NCI-H1694 (cell line): ENCODE measurements at places on chromosomes 12 and 14.
A peak's percentile ranks its signal among the peaks of the same experiment; 100 is the strongest.

- DNase-seq: no peak
These were observed 65.1 kb downstream of the GALNT16 start for GRCh38 chr14:69325086-69325485.

DNA sequence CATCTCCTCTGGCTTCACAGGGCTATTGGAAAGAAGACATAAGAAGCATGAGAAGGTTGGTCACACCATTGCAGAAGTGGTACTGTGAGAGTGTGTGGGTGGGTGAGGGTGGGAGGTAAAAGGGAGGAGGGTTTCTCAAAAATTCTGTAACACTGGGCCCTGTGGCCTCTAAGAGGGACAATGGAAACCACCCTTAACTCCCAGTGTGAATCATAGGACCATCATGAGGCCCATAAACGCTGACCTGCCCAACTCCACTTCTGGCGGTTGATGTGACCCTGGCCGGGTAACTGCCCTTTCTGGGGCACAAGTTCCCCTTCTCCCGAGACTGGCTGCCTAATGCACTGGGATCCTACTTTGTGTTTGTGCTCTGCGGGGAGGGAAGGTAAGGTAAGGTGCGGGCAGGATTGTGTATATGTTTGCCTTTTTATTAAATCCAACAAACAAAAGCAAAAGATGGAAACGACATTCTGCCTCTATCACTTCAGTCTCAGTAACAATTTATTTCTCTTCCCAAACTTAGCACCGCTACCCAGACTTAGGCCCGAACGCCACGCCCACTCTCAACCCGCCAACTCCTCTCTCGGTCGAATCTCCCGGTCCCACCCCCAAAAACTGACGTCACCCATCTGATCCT is 551 bp downstream of the METTL1 start:
- DNase-seq: peak; percentile 86

- DNase-seq: no peak
These were observed 1004.2 kb upstream of the SEL1L start for GRCh38 chr14:82537831-82538230.

GRCh38 chr14:35347323-35348043 is 55.3 kb downstream of the PSMA6 start:
- no peak for DNase-seq

- DNase-seq: no peak
These were observed 115.7 kb downstream of the SAMD4A start for GRCh38 chr14:54682578-54682977.

DNA sequence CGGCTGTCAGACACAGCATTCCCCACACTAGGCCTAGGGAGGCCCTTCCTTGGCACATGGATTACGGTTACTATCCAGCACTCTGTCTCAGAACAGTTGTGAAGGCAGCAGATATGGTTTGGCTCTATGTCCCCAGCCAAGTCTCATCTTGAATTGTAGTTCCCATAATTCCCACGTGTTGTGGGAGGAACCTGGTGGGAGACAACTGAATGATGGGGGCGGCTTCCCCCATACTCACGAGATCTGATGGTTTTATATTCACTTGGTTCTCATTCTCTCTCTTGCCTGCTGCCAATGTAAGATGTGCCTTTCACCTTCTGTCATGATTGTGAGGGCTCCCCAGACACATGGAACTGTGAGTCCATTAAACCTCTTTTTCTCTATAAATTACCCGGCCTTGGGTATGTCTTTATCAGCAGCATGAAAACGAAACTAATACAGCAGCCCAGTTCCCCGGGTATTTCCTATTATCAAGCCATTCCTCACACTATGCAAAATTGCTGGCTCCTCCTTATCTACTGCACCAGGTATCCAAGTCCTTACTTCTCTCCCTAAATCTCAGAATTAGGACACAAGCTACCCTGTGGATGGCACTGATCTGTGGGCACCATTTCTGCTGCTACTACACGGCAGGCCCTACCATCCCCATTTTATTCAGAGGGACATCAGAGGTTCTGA is 33.3 kb downstream of the NT5DC3 start:
- no peak for DNase-seq

- DNase-seq: no peak
These were observed 1.2 kb downstream of the KHNYN start for GRCh38 chr14:24430682-24431568.

DNA sequence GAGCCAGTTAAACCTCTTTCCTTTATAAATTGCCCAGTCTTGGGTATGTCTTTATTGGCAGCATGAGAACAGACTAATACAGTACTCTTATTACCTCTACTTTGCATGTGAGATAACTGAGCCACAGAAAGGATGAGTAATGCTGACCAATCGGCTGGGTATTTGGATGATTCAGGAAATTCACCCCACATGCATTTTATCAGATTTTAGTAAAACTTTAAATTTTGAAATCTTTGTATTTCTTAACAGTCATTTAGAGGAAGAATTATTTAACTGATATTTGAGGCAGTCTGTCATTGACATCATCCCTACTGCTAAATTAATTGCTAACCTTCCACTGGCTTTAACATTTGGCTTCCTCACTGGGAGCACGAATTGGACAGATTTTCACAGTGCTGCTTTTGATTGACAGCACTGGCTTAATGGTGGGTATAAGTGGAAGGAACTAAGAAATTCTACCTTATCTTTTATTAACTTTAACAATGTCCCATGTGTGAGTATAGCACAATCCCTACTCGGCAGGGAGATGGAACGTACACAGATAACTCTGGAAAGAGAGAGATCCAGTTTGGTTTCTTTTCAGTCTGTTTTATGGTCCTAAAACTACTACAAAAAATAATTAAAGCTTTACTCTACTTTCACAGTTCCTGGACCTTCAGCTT is 261.0 kb downstream of the DACT1 start:
- no peak for DNase-seq

DNA sequence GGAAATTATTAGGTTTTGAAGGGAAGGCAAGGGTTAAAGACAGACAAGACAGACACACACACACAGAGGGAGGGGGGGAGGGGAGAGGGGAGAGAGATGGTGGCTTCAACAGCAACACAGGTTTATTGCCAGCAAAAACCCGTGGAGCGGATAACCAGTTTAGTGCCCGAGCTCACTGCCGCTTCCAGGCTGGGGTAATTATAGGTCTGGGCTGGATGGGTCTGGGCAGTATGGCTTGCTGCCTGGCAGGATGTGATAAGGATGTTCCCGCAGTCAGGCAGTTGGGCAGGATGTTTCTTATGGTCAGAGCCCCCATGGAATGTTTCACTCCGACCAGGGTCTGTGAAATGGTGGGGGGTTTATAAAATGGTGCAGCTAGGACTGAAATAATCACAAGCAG is 4.4 kb upstream of the TDRD9 start:
- DNase-seq: no peak

GRCh38 chr14:76352639-76353281 is 23.2 kb upstream of the ESRRB start:
- DNase-seq: peak; percentile 73

DNA sequence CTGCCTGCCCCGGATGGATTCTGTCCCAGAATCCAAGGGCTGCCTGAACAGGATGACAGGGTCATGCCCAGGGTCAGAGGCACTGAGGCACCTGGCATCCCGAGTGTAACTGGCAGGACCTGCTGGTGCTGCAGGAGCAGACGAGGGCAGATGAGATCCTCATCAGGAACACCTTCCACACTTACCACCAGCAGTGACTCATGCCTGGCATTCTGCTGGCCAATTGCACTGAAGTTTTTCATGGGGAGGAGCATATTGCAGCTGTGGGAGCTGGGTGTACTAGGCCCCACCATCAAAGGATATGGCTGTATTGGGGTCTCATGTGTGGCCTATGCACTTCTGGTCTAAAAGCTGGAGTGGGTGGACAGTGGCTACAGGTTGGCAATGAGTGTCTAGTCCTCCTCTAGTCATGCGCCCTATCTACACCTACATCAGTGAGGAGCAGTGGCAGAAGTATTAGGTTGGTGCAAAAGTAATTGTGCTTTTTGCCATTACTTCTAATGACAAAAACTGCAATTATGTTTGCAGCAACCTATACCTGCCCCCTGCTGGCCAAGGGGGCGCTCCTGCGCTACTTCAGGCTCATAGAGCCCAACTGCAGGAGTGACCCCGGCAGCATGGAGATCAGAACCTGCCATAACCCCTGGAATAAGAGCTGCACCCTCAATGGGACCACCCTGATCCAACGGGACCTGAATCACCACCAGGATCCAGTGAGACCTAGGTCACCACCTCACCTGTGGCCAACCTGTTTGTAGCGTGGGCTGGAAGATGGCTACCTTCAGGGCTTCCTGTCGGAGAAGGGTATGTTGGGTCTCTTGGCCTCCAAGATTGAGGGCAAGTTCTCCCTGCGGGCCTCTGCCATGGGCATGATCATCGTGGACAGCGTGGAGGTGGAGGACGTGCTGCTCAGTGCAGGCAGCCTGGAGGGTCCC is 8.0 kb upstream of the C12orf42 start:
- peak; percentile 3 for DNase-seq

- no peak for DNase-seq
These were observed 60.5 kb downstream of the BTG1 start for GRCh38 chr12:92085040-92085735.

DNA sequence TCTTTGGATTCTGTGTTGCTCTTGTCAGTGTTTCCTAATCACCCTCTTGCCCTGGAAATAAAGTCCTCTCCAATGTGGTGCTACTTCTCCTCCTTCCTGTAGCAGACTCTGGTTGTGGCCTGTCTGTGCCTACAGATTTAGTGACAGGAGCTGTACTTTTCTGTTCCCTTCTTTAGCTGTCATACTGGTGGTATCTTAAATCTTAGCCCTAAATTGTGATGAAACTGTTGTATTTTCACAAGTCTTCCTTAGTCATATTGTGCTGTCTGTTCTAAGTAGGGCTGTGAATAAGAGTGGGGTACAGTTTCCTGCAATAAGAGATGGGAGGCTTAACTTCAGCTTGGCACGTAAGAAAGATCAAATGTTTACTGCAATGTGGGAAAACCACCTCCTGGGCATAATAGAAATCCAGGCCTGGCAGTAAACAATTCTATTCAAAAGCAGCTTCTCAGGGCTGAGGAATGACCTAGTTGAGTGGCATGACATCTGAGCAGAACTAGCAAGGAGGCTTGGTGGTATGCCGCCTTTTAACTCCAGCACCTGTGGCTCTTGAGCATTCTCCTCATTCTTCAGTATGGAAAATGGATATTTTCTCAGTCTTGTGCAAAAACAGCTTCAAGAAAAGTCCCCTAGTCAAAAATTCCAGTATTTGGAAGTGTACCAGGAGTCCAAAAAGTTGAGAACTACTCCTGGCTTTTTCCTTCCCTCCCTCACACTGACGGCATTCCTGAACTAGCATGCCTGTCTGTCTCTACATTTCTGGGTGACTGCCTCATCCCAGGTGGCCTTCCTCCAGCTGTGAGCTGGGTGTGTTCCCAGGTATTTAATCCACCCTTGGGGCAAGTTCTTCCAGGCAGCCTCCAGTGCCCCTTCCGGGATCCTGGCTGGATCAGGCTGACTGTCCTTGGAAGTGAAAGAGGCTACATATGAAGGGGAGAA is 19.5 kb downstream of the ANO6 start:
- DNase-seq: no peak
